Vagina (tissue), 2 donors: ENCODE measurements at places on chromosomes 4 and X.

DNA sequence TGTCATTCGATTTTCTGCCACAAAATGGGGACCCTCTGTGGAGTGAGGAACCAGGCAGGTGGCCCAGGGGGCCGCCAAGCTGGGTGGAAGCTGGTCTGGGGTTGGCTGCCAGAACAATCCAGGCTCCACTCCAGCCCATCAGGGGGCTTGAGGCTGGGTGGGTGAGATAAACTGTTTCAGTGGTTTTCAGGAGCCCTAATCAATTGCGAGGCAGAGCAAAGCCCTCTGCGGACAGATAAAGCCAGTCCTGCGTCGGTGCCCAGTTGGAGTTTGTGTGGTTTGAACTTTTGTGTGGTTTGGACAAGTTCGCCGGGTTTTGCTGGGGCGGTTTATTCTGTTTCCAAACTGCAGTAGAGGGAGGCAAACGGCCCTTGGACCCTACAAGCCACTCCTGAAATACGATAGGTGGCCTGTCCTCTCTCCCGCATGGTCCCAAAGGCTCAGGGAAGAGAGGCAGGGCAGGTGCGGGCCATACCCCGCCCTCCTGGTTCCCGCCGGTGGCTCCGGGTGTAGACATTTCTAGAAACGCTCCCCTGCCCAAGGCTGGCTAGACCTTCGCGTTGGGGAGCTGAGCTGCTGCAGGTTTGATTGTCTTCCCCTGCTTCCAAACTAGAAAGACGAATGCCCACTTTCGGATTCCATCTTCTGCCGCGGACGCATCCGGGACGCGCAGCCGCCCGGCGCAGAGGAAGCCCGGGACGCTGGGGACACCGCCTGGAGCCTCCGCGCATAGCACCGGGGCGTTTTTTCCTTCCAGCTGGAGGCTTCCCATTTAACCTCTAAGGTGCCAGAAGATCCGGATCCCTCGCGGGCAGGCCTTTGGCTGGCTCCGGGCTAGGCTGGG lies 169.0 kb upstream of the BCOR start:
- H3K4me1 ChIP-seq, result peaks cover 18% of the 10 kb centered on the region
- no peaks in the 10 kb centered on the region for H3K36me3 ChIP-seq
- H3K27me3 ChIP-seq, result no peaks in the 10 kb centered on the region
- no peak for DNase-seq
- peak overlapping the region; percentile 20 for H3K27ac ChIP-seq

- no peaks in the 10 kb centered on the region for H3K36me3 ChIP-seq
- no peak overlapping the region for H3K4me3 ChIP-seq
- no peak overlapping the region for H3K27ac ChIP-seq
- H3K4me1 ChIP-seq, result no peaks in the 10 kb centered on the region
- H3K27me3 ChIP-seq, result no peaks in the 10 kb centered on the region
- no peak for DNase-seq
Measured at GRCh38 chr4:125787707-125788106, 473.0 kb downstream of the FAT4 start.

DNA sequence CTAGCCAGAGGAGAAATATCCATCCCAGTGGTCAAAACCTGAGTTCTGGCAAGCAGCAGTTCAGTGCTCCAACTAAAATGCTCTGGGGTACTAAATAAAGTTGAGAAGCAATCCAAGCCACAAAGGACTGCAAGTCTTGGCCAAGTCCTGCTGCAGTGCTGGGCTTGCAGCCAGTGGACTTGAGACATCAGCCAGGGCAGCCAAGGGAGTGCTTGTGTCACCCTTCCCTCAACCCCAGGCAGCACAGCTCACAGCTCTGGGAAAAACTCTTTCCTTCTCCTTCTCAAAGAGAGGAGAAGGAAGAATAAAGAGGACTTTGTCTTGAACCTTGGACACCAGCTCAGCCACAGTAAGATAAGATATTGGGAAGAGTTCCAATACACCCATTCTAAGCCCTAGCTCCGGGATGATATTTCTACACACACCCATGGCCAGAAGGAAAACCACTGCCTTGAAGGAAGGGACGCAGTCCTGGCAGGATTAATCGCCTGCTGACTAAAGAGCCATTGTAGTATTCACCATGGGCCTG lies 99.8 kb downstream of the PTCHD1 start:
- no peak overlapping the region for H3K4me3 ChIP-seq
- peaks cover 10% of the 10 kb centered on the region for H3K4me1 ChIP-seq
- H3K27me3 ChIP-seq, result no peaks in the 10 kb centered on the region
- H3K36me3 ChIP-seq, result no peaks in the 10 kb centered on the region

DNA sequence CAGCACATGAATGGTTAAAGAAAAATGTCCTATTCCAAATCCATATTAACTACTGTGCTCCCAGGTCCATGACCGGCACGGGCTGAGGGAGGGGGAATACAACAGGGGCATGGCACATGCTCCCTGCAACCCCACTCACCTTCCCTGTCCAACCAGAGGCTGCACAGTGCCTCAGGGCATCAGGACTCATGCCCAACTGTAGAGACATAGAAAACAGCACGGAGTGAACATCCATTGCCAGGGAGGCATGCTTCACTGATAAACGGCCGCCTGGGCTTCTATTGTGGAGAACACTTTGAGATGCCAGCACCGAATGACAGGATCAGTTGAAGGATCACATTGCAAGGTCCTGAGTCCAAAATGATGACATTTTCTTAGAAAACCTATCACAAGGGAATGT lies 140.6 kb downstream of the STK32B start:
- no peaks in the 10 kb centered on the region for H3K36me3 ChIP-seq
- H3K4me1 ChIP-seq, result no peaks in the 10 kb centered on the region
- no peak overlapping the region for H3K4me3 ChIP-seq
- no peak for DNase-seq

DNA sequence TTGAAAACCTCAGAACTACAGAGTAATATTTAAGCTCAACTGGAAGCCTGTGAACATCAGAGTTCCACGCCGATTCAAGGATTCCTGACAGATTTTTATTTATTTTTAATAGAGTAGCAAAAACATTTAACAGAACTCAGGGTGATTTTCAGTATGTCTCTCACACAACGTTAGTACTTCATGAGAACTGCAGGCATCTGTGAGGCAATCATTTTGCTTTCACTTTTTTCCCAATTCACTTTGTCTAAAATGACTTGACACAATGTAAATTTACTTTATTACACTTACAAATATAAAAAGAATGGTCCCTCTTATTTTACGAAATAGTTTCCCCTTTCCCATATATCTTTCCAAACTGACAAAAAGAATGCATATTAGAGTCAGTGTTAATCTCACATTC lies 869.5 kb upstream of the EPHA5 start:
- no peaks in the 10 kb centered on the region for H3K27me3 ChIP-seq
- H3K4me3 ChIP-seq, result no peak overlapping the region
- no peaks in the 10 kb centered on the region for H3K36me3 ChIP-seq

DNA sequence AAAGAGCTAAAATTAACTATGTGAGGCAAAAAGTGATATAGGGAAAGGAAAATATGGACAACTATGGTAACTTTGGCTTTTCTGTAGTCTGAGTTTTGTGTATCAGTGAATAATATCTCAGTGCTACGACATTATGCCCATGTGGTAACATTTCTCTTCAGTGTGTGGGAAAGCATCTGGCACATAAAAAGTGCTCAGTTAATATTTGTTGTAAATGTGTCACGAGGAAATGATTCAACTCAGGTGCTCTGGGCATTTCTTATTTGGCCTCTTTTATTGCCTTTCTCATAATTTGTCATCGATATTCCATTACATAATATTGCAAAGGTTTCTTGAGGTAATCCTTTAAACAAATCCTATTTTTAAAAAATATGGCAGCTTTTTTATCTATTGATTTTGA lies 17.6 kb downstream of the OFD1 start:
- no peaks in the 10 kb centered on the region for H3K27me3 ChIP-seq
- H3K4me3 ChIP-seq, result no peak overlapping the region
- H3K36me3 ChIP-seq, result peaks cover 10% of the 10 kb centered on the region
- no peak for DNase-seq
- H3K27ac ChIP-seq, result no peak overlapping the region

DNA sequence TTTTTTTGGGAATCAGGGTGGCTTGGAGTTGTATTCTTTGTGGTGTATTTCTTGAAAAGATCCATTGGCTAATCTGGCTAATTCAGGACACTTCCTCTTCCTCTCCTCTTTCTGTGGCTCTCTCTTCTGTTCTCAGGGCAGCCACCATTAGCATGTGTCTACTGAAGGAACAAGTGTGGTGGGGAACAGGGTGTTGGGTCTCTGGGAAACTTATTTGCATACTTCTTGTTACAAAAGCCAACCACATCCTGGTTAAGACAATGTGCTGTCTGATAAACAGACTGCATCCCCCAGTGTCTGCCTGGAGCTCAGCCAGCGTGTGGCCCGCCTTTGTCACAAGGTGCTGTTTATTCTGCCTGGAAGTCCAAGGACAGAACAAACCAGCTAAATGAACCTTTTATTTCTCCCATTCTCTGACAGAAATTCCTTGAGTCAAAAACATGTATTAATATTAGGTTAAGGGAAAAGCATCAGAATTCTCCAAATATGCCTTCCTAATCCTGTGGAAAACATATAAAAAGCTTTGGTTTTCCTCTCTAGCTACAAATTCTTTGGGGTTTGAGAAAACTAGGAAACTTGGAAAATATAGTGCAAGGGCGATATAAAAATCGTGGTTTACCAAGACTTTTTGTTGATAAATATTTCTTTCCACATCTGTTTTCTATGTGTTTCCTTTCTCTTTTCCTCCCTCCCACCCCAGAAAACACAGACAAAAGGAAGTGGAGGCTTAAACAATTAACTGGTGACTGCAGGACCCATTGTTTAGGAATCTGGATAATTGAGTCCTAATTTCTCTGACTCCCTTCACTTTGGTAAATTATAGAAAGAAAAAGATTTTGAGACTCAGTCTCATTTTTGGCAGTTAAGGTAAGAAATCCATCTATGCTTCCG lies 203.6 kb downstream of the SPRY1 start:
- peak overlapping the region; percentile 36 for H3K27ac ChIP-seq
- H3K36me3 ChIP-seq, result no peaks in the 10 kb centered on the region
- DNase-seq, result no peak
- no peak overlapping the region for H3K4me3 ChIP-seq

DNA sequence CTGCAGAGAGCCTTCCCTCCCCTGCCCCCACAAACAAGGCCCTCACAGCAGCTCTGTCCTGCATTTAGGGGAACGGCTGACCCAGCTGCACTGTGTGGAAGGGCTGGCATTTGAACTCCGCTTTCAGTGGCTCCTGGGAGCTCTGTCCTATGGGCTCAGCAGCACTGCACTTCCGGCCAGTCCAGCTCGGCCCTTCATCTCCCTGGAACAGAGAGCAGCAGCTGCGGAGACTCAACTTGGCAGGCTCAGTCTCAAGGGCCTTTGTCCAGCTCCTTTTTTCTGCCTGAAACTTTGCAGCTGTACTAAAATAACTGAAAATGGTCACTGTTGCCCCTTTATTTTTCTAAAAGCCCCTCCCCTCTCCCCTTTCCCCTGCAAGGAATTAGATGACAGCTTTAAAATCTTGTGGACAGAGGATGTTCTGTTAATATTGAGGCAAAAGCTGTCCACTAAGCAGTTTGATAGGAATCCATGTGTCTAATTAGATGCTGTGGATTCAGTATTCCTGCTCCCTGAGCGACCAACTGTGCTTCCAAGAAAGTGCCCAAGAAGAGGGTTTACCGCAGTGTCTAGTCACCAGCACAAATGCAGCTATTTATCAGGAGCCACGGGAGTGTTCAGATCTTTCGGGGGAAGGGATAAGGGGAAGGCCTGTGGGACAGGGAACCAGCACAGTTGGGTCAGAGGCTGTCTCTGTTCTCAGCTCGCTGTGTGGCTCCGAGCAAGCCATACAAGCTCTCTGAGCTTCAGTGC lies 133.1 kb downstream of the AFAP1 start:
- H3K4me3 ChIP-seq, result no peak overlapping the region
- no peaks in the 10 kb centered on the region for H3K36me3 ChIP-seq
- peaks cover 25% of the 10 kb centered on the region for H3K4me1 ChIP-seq
- H3K27me3 ChIP-seq, result no peaks in the 10 kb centered on the region

DNA sequence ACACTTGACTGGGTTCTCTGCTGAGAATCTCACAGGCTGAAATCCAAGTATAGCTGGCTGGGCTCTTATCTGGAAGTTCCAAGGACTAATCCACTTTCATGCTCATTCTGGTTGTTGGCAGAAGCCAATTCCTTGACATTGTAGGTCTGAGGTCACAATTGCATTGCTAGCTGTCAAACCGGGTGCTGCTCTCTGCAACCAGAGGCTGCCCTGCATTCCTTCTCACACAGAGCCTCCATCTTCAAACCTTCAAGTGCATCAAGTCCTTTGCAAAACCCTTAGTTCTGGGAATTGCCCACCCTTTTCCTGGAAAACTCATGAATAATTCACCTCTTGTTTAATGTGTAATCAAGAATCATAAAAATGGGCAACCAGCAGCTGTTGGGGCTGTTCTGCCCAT lies 404.2 kb downstream of the KCNIP4 start:
- no peak overlapping the region for H3K27ac ChIP-seq
- H3K4me1 ChIP-seq, result no peaks in the 10 kb centered on the region
- H3K27me3 ChIP-seq, result no peaks in the 10 kb centered on the region
- H3K4me3 ChIP-seq, result no peak overlapping the region

DNA sequence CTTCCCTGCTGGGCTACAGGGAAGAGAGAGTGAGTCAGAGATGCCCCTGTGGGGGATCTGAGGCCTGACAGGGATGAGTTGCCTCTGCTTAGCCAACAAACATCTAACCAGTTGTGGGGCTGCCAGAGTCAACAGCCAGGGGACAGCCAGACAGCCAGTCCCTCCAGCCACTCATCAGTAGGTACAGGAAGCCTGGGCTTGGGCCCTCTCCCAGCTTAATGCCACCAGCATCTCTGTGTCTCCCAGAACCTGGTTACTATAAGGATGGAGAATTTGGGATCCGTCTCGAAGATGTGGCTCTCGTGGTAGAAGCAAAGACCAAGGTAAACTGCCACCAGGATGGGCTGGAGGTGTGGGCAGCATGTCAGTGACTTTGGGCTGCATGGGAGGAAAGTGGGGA lies 17.3 kb upstream of the SASH3 start:
- no peak for DNase-seq
- no peaks in the 10 kb centered on the region for H3K4me1 ChIP-seq
- H3K27ac ChIP-seq, result no peak overlapping the region
- no peak overlapping the region for H3K4me3 ChIP-seq

DNA sequence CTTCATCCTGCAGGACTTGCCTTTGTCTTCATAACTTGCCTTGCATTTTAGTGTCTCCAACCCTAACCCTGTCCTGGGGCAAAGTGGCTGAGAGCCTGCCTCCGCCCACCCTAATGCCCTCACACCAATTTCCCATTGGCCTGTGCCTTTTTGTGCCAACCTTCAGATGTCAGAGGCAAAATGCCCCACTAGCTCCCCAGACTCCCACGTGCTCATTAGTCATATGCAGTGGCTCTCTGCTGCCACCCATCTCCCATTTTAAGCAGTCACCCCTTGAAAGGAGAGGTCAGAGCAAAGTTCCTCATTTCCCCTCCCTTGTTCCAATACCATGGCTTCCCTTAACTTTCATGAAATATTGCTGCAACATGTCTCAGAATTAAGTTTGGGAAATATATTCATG lies 74.8 kb upstream of the PASD1 start:
- H3K36me3 ChIP-seq, result no peaks in the 10 kb centered on the region
- no peak overlapping the region for H3K27ac ChIP-seq
- H3K4me1 ChIP-seq, result no peaks in the 10 kb centered on the region
- DNase-seq, result no peak

GRCh38 chrX:16836371-16836770 lies 33.8 kb downstream of the RBBP7 start:
- DNase-seq, result no peak
- H3K27ac ChIP-seq, result no peak overlapping the region
- peaks cover 6% of the 10 kb centered on the region for H3K4me1 ChIP-seq
